ENCODE measurements at places on chromosomes 4 and X. TPM values are rescaled to one million over a fixed set of nuclear protein-coding genes. Genes with fewer than 3 reads are reported as not detected.
A peak's percentile ranks its signal among the peaks of the same experiment; 100 is the strongest.

GRCh38 chr4:90113881-90114457 lies 13.2 kb upstream of the CCSER1 start:
- DNase-seq: no peak

DNA sequence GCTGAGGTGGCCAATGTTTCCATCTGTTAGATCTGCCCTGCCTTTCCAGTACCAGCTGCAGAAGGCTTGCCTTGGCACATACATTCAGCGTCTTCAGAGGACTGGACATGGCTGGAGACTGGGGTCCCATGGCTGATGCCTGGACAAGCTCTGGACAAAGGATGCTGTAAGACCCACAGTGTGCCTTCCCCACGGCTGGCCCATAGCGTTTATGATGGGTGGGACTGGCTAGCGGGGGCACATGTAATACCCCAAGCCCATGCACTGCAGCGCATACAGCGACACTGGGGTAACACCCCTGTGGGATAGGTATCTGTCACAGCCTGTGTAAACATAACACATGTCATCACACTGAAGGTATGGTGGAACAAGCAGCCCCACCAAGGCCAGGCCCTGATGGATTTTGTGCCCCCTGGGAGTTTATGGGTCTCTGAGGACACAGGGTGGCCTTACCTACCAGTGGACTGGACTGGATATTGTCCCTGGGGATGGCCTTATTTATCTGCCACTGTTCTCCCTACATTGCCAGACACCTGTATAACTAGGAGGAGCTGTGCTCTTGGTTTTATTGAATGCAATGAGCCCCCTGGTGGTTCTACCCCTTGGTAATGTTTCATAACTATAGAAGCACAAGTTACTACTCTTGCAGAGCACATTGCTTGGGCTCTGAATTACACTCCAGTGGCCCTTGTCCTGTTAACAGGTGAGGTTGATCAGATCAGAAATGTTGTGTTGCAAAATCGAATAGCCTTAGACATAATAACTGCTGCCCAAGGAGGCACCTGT lies 34.3 kb upstream of the TACR3 start:
- no peak for DNase-seq

DNA sequence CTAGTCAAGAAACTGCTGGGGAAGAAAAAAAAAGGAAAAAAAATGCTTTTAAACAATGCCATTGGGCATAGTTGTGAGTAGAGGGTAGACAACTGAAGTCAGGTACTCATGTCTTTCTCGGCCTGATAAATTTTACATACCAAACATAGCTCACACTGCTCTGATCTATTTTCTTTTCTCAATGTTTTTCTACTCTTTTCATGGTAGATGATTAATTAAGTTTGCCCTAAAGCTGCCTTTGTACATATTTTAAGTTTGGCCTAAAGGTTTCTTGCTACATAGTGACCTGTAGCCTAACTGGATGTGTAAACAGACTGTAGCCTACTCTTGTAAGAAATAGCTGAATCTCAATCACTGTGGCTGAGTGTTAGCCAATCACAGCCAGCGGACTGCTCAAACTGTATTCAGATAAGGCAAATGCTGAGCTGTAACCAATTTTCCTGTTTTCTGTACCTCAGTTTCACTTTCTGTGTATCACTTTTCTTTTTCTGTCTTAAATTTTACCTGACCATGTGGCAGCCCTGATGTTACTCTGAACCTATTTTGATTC lies 121.0 kb downstream of the PCDH10 start:
- no peak for DNase-seq

DNA sequence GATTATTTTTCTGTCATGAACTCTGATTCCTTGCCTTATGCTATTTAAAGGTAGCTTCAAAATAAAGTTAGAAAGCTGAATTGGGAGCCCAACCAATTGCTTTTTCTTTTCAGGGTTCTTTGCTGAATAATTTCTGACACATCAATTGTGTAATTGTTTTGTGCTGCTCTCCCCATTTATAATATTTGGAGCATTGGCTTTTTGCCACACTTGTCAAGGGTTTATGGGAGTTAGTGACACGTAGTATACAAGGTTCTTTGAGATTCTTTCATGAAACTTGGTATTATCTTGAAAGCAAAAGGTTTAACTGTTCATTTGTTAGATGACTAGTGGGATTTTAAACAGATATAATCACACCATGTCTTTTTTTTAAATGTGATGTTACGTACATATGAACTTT lies 80.9 kb downstream of the POLA1 start:
- DNase-seq: no peak

GRCh38 chr4:26860922-26861433 lies 337 bp downstream of the STIM2 start:
- DNase-seq: peak; percentile 46

DNA sequence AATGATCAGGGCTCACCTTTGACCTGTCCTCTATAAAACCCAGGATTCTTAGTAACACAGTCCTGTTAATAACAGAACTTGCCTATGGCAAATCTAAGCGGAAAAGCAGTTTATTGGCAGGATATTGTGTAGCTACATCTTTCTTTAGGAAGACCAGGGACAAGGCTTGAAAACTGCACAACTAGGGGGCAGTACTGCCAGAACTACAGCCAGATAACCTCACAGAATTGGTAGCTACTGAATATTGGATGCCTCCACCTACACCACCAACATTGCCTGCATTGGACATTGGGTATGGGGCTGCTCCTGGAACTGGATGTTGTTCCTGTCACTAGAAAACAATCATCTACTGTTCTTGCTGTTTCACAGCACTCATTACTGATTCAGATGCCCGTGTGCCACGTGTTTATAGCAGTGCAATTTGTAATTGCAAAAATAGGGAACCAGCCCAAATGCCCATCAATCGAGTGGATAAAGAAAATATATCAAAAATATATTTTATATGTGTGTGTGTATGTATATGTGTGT lies 47.4 kb downstream of the REPS2 start:
- no peak for DNase-seq

Gene KCND1
- 0.27 TPM for total RNA-seq

GRCh38 chrX:1462596-1463251 lies 10.0 kb upstream of the ASMTL start:
- peak; percentile 43 for DNase-seq

DNA sequence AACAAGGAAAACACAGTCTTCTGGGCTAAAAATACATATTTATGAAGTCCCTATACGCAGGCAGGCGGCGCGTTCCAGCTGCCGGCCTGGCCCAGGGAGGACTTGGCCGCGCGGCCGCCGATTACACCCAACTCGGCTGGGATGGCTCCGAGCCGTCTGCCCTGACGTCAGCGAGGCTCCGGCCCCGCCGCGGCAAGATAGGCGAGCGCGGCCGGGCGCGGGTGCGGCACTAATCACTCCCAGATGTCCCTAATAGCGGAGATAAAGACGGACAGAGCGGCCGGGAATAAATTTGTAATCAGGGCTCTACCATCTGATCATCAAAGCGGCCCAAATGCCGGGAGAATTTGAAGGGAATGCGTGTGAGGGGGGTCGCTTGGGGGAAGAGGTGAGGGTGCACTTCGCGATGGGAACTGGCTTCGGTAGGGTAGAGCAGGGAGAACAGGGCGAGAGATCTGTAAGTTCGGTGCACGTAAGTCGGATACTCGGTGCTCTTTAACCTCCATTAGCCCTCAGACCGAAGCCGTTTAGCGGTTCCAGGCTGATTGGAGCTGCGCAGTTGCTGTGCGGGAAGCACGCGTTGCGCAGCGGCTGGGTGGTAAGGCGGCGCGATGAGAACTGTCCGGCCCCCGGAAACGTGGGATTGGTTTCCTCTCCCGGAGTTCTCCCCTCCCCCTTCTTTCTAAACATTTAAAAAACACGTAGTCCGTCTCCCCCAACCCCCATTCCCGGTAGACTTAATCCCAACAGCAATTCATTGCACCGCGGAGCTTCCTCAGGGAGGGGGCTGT lies 7.7 kb downstream of the HAND2 start:
- peak; percentile 89 for DNase-seq

DNA sequence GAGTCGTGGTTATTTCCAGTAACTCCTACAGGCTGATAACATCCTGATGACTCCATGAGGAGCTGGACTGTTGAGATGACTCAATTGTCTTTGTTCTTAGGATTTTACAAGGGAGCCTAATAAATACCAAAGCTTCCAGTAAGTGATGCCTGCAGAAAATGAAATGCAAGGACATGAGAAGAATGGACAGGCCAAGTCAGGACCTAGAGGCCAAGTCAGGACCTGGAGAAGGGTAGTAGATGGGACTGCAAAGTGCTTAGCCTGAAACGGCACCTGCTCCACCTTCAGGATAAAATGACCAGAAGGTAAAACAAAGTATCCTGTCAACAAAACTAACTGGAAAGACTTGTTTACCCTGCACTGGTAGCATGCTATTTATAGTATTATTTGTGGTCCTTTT lies 6.4 kb upstream of the SLC10A6 start:
- DNase-seq: no peak

DNA sequence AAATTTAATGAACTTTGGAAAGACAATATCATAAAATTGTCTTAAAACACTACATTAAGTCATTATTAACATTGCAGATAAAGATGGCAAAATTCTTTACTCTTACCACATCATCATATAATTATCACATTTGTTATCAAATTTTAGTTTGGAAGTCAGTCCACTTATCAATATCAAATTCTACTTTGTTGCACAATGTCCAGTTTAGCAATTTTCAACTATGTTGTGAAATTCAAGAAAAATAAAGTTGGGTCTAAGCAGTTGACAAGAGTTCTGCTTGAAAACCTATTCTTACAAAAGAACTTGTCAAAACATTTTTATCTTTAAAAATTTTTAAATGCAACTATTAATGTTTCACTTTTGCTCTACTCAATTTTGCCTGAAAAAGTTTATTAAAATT lies 44.7 kb upstream of the TET2 start:
- no peak for DNase-seq

Gene CENPVL3
- total RNA-seq: not detected

DNA sequence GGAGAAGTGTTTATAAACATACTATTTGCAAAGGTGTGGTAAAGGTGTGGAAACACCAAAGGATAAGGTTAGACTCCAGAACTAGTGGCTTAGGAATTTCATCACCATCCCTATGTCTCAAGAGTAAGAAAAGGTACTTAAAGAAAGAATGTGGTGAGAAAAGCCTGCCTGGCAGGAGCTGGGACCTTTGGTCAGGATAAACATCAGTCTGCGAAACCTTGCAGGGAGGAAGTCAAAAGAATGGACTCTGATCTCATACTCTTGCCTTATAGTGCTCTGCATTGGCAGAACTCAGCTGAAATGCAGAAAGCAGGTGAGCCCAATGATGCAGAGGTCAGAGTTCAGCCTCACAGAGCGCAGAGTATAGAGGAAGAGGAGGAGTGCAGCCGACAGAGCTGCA lies 97.2 kb upstream of the NR3C2 start:
- no peak for DNase-seq

Gene RASGEF1B
- 3.2 TPM for total RNA-seq

Gene GBA3
- not detected for total RNA-seq

Gene NPY2R
- not detected for total RNA-seq

- no peak for DNase-seq
These were observed 181.0 kb upstream of the EOLA2 start for GRCh38 chrX:150119323-150119722.

Gene GYPE
- 0.25 TPM for total RNA-seq

DNA sequence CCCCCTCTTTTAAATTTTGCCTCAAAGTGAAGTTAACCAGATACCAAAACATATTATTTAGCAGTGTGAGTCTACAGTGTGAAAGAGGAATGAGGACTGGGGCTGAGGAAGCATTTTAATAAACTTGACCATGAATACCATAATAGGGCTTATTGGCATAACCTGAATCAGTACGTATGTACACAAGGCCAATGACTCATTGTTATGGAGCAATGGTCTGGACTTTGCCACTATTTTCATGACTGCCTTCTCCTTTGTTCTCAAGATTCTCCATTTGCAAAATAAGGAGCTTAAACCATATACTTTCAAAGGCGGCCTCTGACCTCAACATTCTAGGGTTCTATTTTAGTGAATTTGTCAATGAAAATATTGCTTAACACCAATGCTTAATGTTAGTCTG lies 102.8 kb upstream of the OR13H1 start:
- no peak for DNase-seq

- peak; percentile 26 for DNase-seq
These were observed 193.0 kb upstream of the IGFBP7 start for GRCh38 chr4:57303012-57303751.

Gene TMEM31
- total RNA-seq: not detected

DNA sequence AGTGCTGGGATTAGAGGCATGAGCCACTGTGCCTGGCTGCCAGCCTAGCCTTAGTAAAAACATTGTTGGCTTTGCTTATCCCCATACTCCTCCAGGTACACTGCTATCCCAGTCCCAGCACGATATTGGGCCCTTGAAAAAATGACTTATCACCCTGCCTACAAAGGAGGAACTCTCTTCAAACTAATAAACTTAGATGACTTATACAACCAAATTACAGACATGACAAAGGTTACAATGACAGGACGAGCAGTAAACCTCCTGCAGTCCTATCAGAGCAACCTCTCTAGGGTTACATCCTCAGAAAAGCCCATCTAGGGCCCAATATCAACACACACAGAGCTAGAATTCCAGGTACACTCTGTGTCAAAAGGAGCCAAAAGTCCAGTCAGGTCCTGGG lies 5.7 kb upstream of the HERC5 start:
- no peak for DNase-seq

DNA sequence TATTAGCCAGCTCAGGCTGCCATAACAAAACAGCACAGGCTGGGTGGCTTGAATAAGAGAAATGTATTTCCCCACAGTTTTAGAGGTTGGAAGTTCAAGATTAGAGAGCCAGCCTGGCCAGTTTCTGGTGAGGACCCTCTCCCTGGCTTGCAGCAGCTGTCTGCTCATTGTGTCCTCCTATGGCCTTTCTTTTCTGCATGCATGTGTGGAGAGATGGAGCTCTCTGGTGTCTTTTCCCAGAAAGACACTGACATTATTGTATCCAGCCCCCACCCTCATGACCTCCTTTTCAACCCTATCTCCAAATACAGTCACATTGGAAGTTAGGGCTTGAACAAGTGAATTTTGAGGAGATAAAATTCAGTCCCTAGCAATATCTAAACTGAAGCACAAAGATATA lies 263.8 kb upstream of the PABPC4L start:
- DNase-seq: no peak

Gene PLRG1
- 45.5 TPM for total RNA-seq

- DNase-seq: no peak
These were observed 8.5 kb downstream of the SORCS2 start for GRCh38 chr4:7200801-7201200.

DNA sequence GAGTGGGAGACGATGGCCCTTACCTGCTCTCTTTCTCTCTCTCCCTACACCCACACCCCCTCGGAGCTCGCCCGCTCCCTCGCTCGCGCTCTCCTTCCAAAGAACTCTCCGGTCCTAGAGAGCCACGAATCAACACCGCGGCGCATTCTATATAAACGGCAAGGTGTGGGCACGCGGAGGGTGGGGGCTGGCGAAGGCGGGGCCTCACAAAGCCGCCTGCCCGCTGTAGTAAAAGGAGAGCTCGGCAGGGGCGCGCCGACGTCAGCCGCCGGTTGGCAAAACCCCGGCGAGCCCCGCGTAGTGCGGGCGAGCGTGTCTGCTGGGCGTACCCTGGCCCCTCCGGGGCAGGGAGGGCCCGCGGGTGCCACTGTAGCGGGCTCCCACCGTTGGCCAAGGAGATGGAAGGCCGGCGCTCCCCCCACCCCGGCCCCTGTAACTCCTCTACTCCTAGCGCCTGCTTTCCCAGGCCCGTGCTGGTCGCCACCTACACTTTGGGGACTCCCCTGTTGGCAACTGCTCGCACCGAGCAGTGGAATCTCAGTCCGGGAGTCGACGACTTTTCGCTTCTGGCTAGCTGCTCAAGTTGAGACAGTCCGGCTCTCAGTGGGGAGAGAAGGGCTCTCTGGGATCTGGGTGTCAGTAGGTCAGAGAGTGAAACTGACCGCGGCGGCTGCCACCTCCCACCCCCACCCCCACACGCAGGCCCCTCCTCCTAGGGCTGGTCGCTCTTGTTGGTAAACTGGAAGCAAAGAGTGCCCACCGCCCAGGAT lies 325.5 kb upstream of the F9 start:
- no peak for DNase-seq

- peak; percentile 25 for DNase-seq
These were observed 91.3 kb upstream of the WDR44 start for GRCh38 chrX:118254611-118255010.

All from heart left ventricle (tissue), 16 donors.